Metanephros (tissue), 2 donors: ENCODE measurements at places on chromosomes 11 and 22. TPM values are rescaled to one million over a fixed set of nuclear protein-coding genes. Genes with fewer than 3 reads are reported as not detected.

Gene SCGB2A2
- not detected for total RNA-seq

Gene SPI1
- 19.0 TPM for total RNA-seq

Gene SCT
- 7.6 TPM for total RNA-seq

Gene GP1BB
- total RNA-seq: 16.9 TPM

Gene TREH
- total RNA-seq: 2.0 TPM

Gene PLCB3
- total RNA-seq: 16.9 TPM

Gene TOMM22
- total RNA-seq: 41.5 TPM

Gene GPR83
- 0.41 TPM for total RNA-seq

Gene CD6
- 1.2 TPM for total RNA-seq

Gene TSPAN4
- total RNA-seq: 75.3 TPM

Gene MRGPRX3
- not detected for total RNA-seq

Gene PLAAT2
- not detected for total RNA-seq

Gene ANO5
- total RNA-seq: 13.9 TPM

Gene C11orf21
- 3.2 TPM for total RNA-seq

Gene RFPL3
- not detected for total RNA-seq

Gene SERHL2
- total RNA-seq: 2.7 TPM

Gene CASP5
- not detected for total RNA-seq

Gene TMPRSS6
- 0.18 TPM for total RNA-seq
